ENCODE measurements at places on chromosomes 6 and 20. TPM values are rescaled to one million over a fixed set of nuclear protein-coding genes. Genes with fewer than 3 reads are reported as not detected.

FOXQ1 gene
- total RNA-seq = 8.1 TPM

TOX2 gene
- not detected for total RNA-seq

PKIB gene
- 9.2 TPM for total RNA-seq

RSPH4A gene
- not detected for total RNA-seq

PTK6 gene
- total RNA-seq = 31.1 TPM

LPIN3 gene
- 11.8 TPM for total RNA-seq

CRYBG1 gene
- 46.5 TPM for total RNA-seq

ADGRF1 gene
- total RNA-seq = 6.7 TPM

ALDH8A1 gene
- 0.21 TPM for total RNA-seq

HNF4A gene
- total RNA-seq = under 0.01 TPM

HDGFL1 gene
- total RNA-seq = not detected

LAMA5 gene
- total RNA-seq = 124 TPM

RNF144B gene
- total RNA-seq = 127 TPM

GPR31 gene
- not detected for total RNA-seq

RFX6 gene
- total RNA-seq = not detected

TREML1 gene
- total RNA-seq = not detected

PTPRT gene
- under 0.01 TPM for total RNA-seq

SAMD10 gene
- 4.3 TPM for total RNA-seq

ATG5 gene
- 63.1 TPM for total RNA-seq

ANKRD66 gene
- total RNA-seq = not detected

SUMO4 gene
- total RNA-seq = under 0.01 TPM

RNGTT gene
- 25.1 TPM for total RNA-seq

SLC26A8 gene
- not detected for total RNA-seq

STK35 gene
- 21.2 TPM for total RNA-seq

ESR1 gene
- under 0.01 TPM for total RNA-seq

VGLL2 gene
- not detected for total RNA-seq

FOXP4 gene
- total RNA-seq = 2.3 TPM

ADGB gene
- not detected for total RNA-seq

Measured in tracheal epithelial cell (primary cell).